GM13976 (cell line): ENCODE measurements at places on chromosomes 4 and X.

DNA sequence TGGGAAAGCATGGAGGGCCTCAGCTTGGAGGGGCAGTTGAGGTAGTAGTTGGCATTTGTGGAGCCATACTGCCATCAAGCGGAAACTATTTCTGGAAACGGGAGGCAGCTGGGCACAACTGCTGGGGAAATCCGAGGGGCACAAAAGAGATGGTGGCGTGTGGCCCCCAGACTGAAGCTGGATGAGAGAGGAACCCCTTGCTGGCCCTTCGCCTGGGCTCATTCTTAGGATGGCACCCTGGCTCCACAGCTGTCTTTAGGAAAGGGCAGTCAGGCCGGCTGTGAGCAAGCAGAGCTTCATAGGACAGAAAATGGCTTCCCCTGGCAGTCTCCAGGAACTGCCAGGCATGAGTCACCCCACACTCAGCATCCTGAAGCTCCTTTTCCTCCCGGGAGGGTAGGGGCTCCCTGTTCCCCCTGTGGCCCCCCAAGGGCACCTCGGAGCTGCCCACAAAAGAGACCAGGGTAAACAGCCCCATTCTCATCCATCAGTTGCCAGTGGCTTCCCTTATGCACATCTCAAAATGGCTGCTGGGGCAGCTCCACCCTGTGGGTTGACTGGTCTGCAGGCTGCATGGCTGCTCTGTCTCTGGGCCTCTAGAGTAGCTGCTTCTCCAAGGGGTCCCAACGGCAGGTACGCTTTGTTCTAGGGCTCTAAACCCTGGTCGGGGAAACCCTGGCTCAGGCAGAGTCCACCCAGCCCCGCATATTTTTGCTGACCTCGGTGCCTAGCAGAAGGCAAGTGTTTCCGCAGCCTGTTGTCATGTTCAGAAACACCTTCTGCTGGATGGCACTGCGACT, 64.7 kb downstream of the NBDY start:
- no peak for DNase-seq

DNA sequence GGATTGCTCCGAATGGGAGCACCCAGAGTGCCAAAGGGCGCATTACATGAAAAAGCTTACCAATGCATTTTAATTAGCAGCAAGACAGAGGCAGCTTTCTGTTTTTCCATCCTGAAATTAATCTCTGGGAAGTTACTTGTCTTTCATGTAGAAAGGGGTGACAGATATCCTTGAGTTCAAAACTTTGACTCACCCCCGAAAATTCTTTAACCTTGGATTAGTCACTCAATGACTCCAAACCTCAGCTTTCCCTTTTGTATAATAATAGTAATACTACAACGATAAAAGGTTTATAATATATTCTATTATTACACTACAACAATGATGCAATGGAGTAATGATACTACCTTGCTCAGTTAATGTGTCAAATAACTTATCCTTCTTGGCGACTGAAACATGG, 126.3 kb downstream of the ADAMTS3 start:
- DNase-seq: no peak

DNA sequence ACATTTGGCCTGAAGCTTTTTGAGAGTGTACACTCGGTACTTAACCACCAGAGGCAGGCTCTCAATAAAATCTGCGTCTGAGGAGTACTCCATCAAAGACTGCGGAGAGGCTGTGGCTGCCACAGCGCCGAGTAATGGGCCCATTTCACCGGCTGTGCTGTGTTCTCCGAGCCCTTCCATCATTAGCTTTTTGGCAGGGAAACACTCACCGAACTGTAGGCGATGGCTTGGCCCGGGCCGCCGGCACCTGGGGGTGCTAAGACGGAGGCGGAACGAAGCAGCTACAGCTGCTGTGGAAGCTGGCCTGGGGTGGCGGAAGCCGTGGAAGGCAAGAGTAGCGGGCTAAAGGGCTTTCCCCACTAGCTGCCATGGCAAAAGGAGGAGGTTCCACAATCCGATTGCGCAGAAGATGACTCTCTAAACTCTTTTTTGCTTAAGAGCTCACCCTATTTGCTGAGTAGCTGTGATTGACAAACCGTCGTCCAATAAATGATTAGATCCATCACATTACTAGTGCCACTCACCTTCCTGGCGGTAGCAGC, 48.5 kb upstream of the PABPC1L2A start:
- DNase-seq: no peak

DNA sequence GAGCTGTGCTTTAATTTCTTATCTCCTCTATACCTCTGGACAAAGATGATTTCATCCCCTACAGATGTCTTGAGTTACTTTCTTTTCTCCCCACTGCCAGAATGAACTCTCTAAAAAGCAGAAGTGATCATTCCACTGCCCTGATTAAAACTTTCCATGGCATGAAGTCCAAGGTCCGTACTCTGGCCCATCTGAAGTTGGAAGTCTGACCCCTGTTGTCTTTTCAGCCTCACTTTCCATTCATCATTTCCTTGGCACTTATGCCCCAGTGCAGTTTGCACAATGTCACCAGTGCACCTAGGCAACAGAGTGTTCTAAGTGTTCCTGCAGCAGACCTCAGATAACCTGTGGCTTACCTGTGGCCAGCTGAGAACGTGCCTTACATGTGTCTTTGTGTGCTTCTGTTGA, 242.4 kb downstream of the FRAS1 start:
- DNase-seq: no peak

GRCh38 chr4:104649631-104650030, 154.9 kb upstream of the CXXC4 start:
- DNase-seq: no peak

- DNase-seq: no peak
These were observed 7.3 kb upstream of the BRWD3 start for GRCh38 chrX:80817002-80817401.

DNA sequence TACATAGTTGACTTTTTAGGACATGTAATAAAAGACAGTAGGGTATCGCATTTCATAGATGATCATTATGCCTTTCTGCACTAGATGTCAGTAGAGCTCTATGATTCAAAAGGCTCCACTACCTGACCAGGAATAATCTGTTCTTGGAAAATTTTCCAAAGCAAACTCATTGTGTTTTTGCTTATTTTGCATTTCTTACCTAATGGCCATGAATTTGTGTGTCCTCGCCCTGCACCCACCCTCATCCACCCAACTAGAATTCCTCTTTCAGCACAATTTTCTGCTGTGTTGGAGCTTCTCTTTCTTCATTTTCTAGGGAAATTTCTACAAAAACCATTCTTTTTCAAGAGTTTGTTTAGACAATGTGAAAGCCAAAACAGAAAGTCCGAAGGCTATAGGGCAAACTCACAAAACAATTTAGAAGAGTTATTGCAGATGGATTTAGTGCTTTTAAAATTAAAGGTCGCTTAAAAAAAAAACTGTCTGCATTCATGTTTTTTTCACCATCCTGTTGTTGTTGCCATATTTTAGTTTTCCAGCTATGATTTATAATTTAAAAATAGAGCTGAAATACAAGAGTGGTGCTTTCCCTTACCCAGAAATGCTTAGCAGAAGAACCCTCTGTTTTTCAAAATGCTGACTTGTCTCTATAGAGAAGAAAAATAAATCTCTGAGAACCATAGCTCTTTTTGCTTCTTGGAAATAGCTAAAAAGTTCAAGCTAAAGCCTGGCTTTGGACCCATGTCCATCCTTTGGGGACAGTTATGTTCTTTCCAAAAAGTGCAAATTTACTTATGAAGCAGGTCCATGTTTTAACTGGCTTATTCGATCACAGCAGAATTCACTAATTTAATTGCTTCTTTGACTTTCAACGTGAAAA, 183.7 kb downstream of the SPATA18 start:
- DNase-seq: no peak

DNA sequence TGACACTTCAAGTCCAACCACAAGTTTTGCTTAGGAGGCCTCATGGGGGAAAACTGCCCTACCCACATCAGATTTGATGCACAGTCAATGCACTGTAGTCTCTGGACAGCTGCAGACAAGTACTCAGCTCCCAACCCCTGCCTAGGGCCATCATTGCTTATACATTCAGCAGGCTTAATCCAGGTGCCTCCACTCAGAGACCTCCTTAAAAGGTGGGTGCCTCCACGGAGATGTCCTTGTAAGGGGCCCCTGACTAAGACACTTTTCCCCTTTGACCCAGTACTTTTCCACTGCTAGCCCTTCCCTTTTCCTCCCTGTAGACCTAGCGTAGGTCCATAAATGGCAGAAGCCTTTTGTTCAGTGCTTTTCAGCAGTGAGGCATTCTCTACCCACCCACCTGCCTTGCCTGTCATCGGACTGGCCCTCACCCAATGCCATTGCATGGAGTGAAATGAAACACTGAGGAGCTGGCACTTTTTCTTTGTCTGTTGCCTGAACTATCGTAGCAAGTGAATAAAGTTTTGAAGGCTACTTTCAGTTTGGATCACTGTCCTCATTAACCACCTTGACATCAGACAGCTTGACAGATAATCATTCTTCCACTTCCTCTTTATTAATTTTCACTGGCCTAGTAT, 23.8 kb upstream of the PLK4 start:
- peak; percentile 45 for DNase-seq

DNA sequence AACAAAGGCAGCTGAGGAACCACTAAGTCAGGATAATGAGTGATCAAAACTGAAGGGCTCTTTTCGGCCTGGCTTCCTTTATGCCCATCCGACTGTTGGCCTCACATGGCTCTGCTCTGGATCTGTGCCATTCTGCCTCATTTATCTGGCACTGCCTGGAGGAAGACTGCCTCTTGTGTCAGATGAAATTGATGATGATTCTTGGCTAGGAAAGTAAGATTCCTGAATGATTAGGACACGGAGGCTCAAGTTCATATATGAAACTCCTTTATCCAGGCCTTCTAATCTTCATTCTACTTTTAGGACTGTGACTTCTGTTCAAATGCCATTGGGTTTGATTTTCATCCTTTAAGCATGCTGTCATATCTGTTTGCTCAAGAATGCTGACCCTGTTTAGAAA, 475.4 kb upstream of the RPS6KA3 start:
- DNase-seq: no peak

DNA sequence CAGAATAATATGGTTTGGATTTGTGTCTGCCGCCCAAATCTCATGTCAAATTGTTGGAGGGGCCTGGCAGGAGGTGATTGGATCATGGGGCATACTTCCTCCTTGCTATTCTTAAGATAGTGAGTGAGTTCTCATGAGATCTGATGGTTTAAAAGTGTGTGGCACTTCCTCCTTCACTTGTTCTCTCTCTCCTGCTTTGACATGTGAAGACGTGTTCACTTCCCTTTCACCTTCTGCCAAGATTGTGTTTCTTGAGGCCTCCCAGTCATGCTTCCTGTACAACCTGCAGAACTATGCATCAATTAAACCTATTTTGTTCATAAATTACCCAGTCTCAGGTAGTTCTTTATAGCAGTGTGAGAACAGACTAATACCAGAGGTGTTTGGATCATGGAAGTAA, 325.7 kb upstream of the GIMD1 start:
- DNase-seq: no peak

- DNase-seq: no peak
These were observed 649 bp upstream of the ARAF start for GRCh38 chrX:47560179-47560933.

GRCh38 chr4:174434455-174434854, 87.8 kb downstream of the HPGD start:
- DNase-seq: no peak

- no peak for DNase-seq
These were observed 60.6 kb downstream of the POLR2B start for GRCh38 chr4:57039345-57039744.

DNA sequence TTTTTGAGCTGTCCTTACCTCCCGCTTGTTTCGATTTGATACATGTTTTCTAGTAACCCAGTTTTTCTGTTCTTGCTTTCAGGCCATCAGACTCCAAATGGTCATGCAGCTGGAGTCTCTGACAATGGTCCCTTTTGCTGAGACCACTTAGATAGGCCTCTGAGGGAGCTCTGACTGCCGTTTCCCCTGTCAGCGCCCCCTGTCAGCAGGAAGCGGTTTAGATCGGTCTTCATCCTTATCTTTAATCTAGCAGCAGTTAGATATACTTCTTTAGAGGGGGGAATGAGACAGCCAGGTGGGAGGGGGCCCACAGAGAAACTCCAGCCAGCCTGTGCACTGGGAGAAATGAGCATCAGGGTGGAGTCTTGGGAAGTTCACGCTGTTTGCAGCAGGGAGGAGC, 457.9 kb downstream of the GPAT3 start:
- DNase-seq: no peak

DNA sequence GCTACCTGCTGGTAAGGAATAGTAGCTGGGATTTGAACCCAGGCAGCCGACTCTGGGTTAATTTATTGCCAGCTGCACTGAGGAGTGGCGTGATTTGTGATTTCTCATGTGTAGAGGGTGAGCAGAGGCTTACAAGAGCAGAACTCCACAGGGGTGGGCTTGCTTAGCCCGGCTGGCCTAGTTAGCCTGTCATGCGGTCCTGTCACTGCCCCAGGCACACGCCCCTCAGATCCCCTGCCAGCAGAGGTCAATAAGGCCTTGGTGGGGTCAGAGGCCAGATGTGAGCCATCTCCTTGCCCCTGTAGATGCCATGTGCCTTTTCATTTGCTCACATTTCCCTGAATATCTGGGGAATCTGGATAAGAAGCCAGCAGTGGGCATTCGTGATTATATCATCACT, 13.4 kb downstream of the NSDHL start:
- no peak for DNase-seq

DNA sequence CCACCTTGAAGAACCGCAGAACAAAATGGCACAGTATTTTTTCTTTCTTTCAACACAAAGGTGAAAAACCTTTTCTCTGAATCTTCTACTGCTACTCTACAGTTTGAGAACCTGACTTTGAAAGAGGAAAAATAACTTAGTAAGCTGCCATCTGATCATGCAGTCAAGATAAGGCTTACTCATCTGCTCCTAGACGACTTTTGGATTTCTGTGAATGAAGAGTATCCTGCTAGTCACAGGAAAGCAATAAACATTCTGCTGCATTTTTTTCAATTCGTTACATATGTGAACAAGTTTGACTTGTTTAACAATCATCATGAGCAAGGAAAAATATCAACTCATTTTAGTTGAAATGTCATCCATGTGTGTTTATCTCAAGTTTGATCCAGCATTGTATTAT, 25.2 kb downstream of the TIGD2 start:
- no peak for DNase-seq

GRCh38 chr4:98977557-98977956, 18.0 kb upstream of the METAP1 start:
- no peak for DNase-seq

DNA sequence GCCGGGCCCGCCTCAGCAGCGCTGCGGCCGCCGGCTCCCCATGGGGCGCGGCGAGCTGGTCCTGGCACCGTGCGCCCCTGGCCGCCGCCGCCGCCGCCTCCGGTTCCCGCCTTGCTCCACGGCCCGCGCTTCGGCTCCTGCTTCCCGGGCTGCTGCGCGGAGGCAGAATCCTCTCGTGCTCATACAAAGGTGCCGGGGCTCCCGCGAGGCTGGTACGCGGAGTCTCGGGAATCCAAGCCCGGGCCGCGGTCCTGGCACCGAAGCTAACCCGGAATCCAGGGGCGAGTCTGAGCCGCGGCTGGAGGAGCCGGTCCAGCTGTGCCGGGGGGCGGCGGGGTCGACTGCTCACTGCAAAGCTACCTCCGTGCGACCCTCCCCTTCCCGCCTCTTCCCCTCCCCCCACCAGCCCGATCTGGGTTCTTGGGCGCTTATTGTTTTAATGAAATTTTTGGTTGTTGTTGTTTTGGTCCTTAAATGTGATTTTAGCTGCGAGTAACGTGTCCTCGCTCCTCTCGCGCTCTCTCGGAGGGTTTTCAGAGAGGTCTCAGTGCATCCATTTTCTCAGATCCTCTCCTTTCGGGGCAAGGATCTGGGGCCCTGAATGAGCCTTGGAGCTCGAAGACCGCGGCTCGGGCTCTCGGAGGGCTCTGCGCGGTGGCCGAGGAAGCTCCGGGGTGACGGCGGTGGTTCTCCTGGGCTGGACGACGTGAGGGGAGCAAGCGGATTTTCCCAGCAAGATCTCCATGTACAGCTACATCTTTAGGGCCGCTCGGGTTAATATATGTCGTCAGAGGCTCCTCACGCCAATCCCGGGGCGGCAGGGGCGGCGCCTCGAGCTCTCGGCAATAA, at the start of gene HAND2:
Gene HAND2, minus strand, starts transcription at position 753 of the 849 bp plus-strand sequence. CDS start 940 bp downstream, outside the sequence.
- no peak for DNase-seq
